ENCODE measurements at places on chromosomes 5 and 9.

GRCh38 chr9:119794836-119795235 lies 425.6 kb upstream of the BRINP1 start:
- no peak for DNase-seq
- H3K36me3 ChIP-seq, result no peaks in the 10 kb centered on the region
- no peaks in the 10 kb centered on the region for H3K27me3 ChIP-seq
- H3K27ac ChIP-seq, result no peak overlapping the region

DNA sequence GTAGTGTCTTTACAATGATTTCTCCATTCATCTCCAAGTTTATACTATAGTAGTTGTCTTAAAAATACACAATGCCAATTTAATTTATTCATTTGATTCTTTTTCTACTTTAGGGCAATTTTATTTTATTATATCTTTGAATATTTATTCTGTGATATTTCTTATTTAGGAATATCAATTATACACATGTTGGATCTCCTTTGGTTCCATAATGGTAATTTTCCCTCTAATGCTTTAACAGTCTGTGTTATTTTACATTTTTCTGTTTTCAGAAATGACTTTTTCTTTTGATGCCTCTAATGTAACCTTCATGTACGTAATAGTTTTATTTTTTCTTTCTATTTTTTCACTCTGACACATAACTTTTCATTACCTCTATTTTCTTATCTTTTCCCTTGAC lies 153.0 kb downstream of the CSNK1G3 start:
- no peaks in the 10 kb centered on the region for H3K27me3 ChIP-seq
- H3K4me3 ChIP-seq, result no peak overlapping the region
- H3K36me3 ChIP-seq, result no peaks in the 10 kb centered on the region
- no peak overlapping the region for H3K27ac ChIP-seq

GRCh38 chr9:97474372-97474925 lies 27.0 kb upstream of the TMOD1 start:
- H3K27me3 ChIP-seq, result no peaks in the 10 kb centered on the region
- no peak overlapping the region for H3K4me3 ChIP-seq
- no peaks in the 10 kb centered on the region for H3K36me3 ChIP-seq

DNA sequence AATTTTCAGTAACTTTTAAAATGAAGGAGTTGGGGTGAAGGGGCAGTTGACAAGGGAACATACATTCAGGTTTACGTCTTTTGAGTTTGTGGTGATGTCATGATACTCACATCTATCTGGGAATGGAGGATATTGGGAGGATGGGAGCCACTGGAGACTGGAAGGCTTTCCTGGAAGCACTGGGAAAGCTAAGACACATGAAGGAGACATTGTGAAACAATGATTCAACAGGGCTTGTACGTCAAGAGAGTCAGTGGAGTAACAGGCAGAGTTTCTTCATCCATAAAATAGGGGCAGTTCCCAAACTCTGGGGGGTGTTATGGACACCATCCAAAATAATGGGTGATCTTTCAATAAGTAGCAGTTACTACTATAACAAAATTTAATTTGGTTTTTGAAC lies 572.8 kb downstream of the CCDC171 start:
- no peak overlapping the region for H3K4me3 ChIP-seq
- no peaks in the 10 kb centered on the region for H3K36me3 ChIP-seq
- no peaks in the 10 kb centered on the region for H3K27me3 ChIP-seq

DNA sequence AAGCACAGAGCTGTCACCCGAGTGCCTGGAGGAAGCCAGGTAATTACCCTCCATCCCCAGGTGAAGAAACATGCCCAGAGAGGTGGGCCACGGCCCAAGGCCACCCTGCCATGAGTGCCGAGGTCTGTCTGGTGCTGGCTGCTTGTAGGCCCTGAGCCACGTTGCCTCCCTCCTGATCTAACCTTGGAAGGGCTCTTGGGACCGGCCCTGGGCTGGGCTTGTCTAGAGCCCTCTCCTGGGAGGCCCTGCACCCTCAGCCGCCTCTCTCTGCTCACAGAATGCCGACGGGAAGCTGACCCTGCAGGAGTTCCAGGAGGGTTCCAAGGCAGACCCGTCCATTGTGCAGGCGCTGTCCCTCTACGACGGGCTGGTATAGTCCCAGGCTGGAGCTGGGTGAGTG lies 39.4 kb upstream of the HMCN2 start:
- DNase-seq, result no peak
- H3K36me3 ChIP-seq, result peaks cover 40% of the 10 kb centered on the region
- H3K4me3 ChIP-seq, result no peak overlapping the region
- H3K27me3 ChIP-seq, result no peaks in the 10 kb centered on the region

DNA sequence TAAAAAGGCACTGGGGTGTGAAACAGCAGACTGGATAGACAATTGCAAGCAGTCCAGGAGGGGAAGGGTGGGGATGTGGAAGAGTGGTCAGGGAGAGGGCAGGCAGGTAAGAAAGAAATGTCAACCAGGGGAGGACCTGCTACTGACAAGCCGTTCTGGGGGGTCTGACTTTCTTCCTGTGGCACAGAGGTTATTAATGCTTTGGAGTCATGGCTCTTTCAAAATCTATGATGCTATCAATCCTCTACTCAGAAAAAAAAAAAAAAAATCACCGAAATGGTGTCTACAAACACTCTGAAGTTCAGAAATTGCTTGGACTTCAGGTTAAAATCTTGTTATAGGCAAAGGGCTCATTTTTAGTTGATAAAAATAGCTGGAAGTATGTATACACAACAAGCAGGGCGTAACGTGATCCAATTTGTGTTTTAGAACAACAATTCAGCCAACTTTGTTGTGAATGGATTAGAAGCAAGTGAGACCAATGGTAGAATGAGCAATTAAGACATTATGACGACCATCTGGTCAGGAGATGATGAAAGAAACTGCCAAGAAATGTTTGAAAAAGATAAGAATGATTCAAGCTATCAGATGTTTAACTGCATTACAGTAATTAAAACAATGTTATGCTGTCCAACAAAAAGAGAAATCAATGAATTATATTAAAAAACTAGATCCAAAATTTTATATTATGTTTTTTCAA lies 255.2 kb downstream of the DEPDC1B start:
- H3K4me3 ChIP-seq, result no peak overlapping the region
- no peaks in the 10 kb centered on the region for H3K36me3 ChIP-seq
- H3K4me1 ChIP-seq, result no peaks in the 10 kb centered on the region
- H3K27ac ChIP-seq, result no peak overlapping the region

GRCh38 chr5:45484781-45485180 lies 211.4 kb downstream of the HCN1 start:
- no peak overlapping the region for H3K4me3 ChIP-seq
- no peaks in the 10 kb centered on the region for H3K36me3 ChIP-seq
- no peaks in the 10 kb centered on the region for H3K27me3 ChIP-seq
- H3K4me1 ChIP-seq, result no peaks in the 10 kb centered on the region

GRCh38 chr5:3049261-3049660 lies 297.8 kb upstream of the IRX2 start:
- no peak overlapping the region for H3K4me3 ChIP-seq
- DNase-seq, result no peak
- H3K36me3 ChIP-seq, result no peaks in the 10 kb centered on the region
- no peaks in the 10 kb centered on the region for H3K27me3 ChIP-seq
- no peaks in the 10 kb centered on the region for H3K4me1 ChIP-seq

DNA sequence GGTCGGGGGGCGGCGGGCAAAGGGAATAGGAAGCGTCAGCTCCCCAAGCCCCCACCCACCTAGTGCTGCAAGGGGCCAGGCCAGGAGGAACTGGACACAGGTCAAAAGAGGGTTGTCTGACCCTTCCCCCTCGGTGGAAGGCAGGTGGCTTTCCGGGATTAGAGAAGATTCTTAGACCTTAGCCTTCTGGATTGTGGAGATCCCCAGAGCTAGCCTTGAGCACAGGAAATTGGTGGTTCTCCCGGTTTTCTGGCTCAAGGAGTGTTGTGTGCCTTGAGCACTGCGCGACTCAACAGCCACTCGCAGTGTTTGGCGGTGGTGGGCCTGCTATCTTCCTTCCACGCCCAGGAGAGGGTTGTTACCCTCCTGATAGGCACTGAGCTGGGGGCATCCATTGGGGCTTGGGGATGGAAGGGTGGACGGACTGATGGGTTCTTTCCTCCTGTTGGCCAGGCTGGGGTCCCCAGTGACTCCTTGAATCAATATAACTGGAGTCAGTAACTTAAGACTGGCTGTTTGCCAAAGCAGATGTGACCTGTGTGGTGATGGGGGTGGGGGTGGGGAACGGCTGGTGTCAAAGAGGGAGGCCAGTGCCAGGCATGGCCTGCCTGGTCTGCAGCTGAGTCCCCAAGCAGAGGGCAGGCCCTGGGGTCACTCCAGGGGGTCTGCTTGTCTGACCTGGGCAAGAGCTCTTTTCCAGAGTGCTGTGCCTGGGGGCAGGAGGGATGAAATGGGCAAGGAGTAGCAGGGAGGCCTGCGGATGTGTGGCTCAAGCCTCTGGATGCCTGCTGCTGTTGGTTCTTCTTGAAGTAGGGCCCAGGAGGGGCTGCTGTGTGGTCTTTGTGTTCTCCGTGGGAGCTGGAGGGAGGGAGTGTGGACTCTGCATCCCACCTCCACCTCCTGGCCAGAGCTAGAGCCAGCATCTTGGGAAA lies 2.1 kb downstream of the FGF18 start:
- no peaks in the 10 kb centered on the region for H3K4me1 ChIP-seq
- no peaks in the 10 kb centered on the region for H3K27me3 ChIP-seq
- no peaks in the 10 kb centered on the region for H3K36me3 ChIP-seq
- no peak overlapping the region for H3K27ac ChIP-seq
- peak overlapping the region; percentile 43 for H3K4me3 ChIP-seq

DNA sequence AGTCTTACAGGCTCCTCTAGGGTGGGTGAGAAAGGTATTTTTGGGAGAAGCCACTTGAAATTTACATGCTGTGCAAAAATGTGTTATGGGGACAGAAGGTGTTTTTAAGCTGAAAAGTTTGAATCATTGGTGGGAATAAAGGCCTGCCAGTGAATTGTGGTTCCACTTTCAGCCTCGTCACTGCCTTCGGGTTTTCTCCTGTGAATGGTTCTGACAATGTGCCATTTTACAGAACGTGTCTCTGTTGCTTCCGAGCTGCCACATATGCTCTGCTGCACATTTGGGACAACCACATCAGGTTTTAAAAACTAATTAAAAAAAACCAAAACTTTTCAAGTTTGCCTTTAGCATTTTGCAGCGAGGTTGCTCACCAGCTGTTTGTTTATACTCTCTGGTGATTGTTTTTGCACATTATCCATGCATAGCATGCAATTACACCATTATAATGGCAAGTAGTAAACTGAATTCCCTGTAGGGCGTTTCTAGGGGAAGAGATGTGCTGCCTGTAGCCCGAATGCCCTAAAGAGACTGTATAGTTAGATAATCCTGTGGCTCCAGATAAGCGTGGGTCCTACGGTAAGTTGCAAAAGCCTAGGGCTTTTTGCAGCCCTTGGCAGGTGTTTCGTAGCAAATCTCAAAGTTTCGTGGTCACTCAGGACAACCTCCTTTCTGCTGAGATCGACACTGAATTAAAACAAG lies 40.1 kb upstream of the SUB1 start:
- H3K27me3 ChIP-seq, result no peaks in the 10 kb centered on the region
- no peak for DNase-seq
- H3K27ac ChIP-seq, result no peak overlapping the region
- no peak overlapping the region for H3K4me3 ChIP-seq
